ENCODE measurements at places on chromosomes 16 and 17.

- no peak for DNase-seq
Observed at GRCh38 chr17:69728816-69729215, 314.3 kb downstream of the MAP2K6 start.

- DNase-seq: peak; percentile 16
Observed at GRCh38 chr17:7479213-7480088, at the start of gene ZBTB4. Gene ZBTB4 (minus strand): TSS chr17:7479631. CDS start chr17:7466801, 12,830 bp downstream.

DNA sequence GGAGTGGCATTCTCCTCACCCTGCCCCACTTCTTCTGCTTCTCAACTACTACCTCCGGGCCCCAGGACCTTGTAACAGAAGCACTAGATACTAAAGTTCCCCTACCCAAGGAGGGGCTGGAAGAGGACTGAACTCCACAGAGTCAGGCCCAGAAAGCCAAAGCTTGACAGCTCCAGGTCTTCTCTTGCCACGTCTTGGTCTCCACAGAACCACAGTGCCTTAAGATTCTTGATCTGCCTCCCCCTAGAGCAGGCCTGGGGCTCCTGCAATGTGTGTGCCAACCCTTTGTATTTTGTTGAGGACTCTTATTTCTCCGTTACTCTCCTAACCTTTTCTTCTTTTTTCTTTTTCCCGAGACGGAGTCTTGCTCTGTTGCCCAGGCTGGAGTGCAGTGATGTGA lies 4.0 kb downstream of the SLC16A13 start:
- no peak for DNase-seq

- peak; percentile 44 for DNase-seq
Observed at GRCh38 chr17:40602445-40603443, 37.5 kb upstream of the CCR7 start.

DNA sequence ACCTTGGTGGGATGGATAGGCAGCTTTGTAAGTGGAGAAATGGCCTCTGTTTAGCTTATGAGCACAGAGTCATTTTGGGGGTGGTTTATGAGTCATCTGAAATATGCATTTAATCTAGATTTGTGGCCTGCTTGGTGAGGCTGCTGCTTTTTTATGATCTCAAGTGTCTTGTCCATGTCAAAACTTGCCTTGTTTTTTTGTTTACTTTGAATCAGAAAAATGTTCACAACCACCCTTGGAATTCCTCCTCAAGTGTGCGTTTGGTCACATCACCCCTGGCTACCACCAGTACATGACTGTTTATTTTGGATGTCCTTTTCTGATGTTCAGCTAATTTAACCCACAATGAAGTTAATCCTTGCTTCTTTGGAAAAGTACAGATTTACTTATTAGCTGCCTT lies 64.6 kb downstream of the FTO start:
- no peak for DNase-seq
